ENCODE measurements at places on chromosomes 3 and 15.
A peak's percentile ranks its signal among the peaks of the same experiment; 100 is the strongest.

DNA sequence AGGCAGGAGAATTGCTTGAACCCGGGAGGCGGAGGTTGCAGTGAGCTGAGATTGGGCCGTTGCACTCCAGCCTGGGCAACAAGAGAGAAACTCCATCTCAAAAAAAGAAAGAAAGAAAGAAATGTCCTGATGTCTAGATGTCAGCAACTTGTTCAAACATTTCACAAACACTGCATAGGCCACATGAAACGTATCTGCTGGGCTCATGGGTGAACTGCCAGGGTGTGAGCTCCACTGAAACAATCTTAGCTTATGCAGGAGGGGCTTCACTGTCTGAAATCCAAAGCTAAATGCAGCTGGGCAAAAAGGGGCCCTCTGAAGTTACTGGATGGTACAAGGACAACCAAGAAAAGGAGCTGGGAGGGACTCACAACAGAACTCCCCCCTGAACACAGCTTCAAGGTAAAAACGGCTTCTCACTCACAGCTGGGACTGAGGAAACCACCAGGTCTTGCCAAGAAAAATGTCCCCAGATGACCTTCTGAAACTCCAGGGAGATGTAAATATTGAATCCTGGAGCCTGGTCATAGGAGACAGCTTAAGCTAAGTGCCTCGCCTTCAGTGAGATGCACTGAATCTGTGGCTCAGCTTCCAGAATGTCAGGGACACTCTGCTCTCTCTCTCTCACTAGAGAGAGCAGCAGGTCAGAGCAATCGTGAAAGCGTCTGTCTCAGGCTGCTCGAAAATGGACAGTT lies 31.9 kb downstream of the SEC61A1 start:
- no peak for DNase-seq

DNA sequence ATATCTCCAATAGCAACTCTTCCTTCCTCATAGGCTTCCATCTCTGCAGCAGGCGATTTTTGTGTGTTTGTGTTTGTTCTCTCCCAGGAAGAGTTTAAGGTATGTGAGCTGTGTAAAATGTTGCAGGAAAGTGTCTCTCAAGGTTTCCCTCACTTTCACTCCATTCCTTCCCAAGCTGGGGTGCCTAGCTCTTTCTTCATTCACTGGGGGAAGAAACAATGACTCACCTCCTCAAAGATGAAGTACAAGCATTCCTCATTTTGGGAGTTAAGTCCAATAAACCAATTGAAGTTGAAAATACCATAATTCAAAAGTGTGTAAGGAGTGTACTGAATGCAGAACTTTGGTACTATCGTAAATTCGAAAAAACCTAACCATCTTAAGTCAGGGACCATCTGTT lies 422.7 kb upstream of the CFAP20DC start:
- DNase-seq, result no peak

DNA sequence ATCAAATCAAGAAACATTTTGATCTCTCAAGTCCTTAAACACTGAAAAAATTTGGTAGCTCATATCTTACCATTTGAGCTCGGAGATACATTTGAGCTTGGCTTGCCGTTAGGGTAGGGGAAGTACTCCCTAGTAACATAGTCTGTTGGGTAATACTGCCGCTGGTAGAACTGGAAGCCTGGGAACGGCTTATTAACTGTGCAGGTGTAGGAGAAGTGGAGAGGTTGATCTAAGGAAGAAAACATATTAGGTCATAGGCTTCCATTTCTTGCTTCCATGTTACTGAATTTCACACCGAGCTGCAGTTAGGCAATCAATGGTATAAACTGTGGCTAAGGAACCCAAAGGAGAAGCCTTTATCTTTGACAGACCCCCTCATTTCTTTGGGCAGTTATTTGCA lies 32.5 kb downstream of the PHC3 start:
- no peak for DNase-seq

GRCh38 chr3:37214076-37214475 lies 39.7 kb upstream of the LRRFIP2 start:
- no peak for DNase-seq

DNA sequence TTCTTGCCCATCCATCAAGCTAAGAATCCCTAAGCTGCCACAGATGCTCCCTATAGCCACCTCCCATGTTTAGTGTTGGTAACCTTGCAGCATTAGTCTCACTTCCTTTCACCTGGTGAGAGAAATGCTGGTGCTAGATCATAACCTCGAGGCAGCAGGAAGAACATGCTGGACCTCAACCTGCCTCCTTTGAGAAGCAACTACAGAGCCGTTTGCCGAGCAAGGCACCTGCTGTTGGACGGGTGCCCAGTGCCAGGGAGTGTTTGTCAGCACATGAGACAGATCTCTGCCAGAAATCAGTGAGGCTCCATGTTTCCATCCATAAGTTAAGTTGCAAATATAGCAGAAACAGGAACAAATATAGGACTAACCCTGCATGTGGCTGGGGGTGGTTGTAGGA lies 955.7 kb downstream of the TUSC7 start:
- no peak for DNase-seq

DNA sequence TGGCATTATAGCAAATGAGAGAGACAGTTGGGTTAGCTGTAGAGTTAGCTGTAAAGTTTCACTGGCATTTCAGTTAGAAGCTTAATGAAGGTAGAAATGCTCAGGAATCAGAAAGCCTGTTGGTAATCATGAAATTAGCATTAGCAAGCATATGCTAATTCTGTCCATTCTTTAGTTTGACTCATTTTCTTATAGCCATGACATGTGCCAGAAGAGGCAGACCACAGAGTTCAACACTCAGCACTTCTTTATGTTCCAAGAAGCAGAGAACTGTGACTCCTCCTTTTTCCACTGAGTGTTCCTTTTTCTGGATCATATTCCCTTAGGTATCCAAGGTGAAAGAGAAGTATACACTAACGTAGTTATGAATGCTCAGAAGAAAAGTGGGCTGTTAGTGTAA lies 276.2 kb upstream of the SGO1 start:
- DNase-seq, result no peak

- no peak for DNase-seq
Observed at GRCh38 chr15:88745065-88745464, 58.2 kb upstream of the ACAN start.

DNA sequence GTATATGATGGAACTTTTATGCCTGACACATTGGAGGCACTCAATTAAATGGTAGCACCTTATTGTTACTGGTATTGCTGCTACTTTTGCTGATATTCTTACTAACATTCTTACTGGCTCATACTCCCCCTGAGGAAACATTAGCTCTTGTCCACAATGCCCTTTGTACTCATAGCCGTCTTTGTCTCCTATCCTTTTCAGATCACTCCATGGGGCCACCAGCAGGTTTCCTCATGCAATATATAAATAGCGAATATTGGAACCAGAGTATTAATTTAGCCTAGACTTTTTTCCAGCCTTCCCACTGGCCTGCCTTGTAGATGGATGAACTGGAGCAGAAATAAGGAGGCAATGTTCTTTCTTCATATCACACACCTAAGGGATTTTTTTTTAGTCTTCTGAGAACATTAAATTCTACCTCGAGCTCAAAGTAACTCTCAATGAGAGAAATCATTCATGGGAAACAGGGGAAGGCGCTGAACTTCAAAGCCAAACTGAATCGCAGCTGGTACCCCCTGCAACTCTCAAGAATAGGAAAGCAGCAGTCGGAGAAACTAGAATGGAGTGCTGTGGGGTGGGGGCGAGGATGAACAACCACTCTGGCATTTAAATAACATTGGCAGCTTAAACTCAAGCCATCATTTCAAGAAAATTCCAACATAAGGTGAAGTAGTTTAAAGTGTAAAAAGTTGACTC lies 300.3 kb downstream of the TAFA4 start:
- no peak for DNase-seq

DNA sequence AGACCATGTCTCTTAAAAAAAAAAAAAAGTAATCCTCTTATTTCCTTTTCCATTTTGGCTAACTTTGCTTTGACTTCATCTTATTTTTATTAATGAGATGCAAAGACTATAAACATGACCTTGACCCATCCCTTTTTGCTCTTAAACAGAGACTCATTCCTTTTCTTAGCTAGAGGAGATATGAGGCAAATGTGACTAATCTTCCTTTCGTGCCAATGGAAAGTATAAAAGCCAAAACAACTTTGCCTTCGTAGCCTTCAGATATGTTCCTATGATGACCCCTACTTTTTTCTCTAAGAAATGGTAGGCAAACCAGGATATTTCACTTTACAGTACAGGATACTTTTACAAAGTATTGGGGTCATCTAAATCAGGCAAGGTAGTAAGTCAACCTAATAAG lies 36.9 kb upstream of the GOLGB1 start:
- DNase-seq, result no peak

GRCh38 chr15:92886815-92887214 lies 13.3 kb upstream of the CHD2 start:
- DNase-seq, result peak; percentile 21

- no peak for DNase-seq
Observed at GRCh38 chr3:197847866-197848401, 56.9 kb downstream of the LRCH3 start.

- DNase-seq, result no peak
Observed at GRCh38 chr3:4251412-4251811, 51.8 kb upstream of the SETMAR start.

Data from spinal cord (tissue), 10 donors.